Calu3 (cell line): ENCODE measurements at places on chromosomes 11 and 22.
A peak's percentile ranks its signal among the peaks of the same experiment; 100 is the strongest.

GRCh38 chr11:103910721-103911120, 125.7 kb upstream of the DDI1 start:
- no peak for DNase-seq

GRCh38 chr11:47532597-47533213, 20.2 kb downstream of the CELF1 start:
- no peak for DNase-seq

GRCh38 chr22:50316114-50317065, 8.9 kb upstream of the PLXNB2 start:
- no peak for DNase-seq

DNA sequence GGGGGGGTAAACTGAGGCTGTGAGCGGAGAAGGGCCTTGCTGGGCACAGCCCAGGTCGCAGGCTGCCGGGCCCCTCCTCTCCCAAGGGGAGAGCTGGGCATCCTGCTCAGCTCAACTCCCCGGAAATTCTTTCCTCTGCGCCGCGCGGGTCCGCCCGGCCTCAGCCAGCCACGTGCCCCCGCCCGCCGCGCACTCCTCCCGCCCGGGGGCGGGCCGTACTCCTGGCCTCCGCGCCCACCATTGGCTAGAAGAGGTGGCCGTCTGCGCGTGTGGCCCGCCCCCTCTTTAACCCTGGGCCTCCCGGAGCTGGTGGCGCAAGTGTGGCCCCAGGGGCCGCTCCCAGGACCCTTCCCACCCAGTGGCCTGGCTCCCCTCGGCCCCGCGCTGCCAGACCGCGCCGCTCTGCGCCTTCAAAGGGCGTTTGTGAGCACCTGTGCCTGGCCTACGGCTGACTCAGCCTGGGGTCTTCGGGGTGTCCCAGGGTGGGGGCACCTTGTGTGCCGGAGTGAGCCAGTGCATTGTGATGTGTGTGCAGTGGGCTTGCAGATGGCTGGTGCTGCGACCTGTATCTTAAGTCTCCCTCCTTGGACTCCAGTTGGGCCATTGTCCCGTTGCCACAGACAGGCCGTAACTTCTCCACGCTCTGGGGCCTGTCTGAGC, 2.0 kb downstream of the MRGPRF start:
- DNase-seq, result peak; percentile 86

GRCh38 chr11:111107501-111107900, 138.0 kb upstream of the POU2AF2 start:
- DNase-seq, result no peak

DNA sequence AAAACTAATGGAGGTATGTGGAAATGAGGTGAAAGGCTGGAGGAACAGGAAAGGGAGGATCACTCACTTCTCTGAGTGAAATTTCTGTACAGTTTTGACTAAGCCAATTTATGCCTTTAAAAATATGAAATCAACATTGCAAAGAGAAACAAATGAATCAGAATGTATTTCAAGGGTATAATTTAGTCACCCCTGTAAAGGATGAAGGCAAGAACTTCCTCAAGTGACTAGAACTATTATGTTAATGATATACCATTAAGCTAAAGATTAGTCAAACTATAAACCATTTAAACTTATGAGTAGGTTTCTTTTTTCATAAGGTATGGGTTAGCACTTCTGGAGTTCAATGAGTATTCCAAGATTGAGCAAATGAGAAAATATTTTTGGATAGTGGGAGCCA, 184.5 kb upstream of the CHORDC1 start:
- no peak for DNase-seq

DNA sequence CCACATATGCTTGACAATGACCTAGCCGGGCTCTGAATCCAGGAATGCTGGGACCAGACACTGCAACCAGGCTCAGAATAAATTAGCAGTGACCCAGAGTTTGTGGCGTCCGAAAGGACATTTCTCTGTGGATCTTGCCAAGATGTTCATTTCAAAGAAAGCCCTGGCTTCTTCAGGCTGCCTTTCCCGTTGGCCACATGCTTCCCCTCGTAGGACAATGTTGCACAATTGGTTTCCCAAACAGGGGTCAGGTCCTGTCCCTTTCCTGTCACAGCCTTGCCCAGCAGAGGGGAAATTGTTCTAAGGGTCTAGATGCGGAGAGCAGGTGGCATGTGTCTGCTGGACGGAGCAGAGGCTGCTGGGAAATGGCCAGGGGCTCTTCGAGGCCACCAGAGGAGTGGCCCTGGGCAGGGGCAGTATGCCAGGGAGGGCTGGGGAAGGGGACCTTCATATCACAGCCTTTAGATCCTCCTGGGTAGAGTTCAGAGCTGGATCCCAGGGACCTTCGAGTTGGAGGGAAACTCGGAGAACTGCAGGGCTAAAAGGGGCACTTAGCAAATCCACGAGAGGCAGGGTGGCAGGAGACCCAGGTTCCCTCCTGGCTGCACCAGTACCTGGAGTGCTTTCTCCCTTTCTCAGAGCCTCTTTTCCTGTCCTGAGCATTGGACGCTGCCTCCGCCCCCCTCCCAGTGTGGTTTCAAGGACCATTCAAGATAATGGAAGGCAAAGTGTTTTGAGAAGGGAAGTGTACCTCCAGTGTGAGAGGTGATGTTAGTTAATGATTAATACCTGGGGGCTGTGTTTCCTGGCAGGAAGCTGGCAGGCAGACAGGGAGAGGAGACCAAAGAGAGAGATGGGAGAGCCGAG, 42.3 kb downstream of the C11orf96 start:
- DNase-seq, result peak; percentile 42

DNA sequence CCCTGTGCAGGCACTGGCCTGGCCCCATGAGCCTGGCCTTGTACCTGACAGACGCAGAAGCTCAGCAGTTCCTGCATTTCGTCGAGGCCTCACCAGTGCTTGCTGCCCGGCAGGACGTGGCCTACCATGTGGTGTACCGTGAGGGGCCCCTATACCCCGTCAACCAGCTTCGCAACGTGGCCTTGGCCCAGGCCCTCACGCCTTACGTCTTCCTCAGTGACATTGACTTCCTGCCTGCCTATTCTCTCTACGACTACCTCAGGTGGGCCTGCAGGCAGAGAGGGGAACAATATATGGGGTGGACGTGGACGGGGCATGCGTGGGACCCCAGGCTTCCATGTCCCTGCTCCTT, 4.9 kb downstream of the LARGE2 start:
- no peak for DNase-seq

GRCh38 chr22:22926370-22927195, 39.0 kb downstream of the IGLL5 start:
- DNase-seq, result no peak

GRCh38 chr22:39905687-39906086, 4.8 kb downstream of the GRAP2 start:
- no peak for DNase-seq

DNA sequence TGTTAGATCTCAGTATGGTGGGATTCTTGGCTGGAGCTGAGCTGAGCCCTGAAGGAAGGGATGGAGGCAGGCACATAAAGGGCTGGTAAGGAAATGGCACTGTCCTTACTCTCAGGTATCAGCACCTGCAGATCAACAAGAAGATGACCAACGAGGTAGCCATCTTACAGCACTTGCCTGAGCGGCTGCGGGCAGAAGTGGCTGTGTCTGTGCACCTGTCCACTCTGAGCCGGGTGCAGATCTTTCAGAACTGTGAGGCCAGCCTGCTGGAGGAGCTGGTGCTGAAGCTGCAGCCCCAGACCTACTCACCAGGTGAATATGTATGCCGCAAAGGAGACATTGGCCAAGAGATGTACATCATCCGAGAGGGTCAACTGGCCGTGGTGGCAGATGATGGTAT, 2.4 kb downstream of the CNGA4 start:
- DNase-seq, result no peak

GRCh38 chr11:68032003-68032402, 1.5 kb downstream of the NDUFS8 start:
- no peak for DNase-seq

DNA sequence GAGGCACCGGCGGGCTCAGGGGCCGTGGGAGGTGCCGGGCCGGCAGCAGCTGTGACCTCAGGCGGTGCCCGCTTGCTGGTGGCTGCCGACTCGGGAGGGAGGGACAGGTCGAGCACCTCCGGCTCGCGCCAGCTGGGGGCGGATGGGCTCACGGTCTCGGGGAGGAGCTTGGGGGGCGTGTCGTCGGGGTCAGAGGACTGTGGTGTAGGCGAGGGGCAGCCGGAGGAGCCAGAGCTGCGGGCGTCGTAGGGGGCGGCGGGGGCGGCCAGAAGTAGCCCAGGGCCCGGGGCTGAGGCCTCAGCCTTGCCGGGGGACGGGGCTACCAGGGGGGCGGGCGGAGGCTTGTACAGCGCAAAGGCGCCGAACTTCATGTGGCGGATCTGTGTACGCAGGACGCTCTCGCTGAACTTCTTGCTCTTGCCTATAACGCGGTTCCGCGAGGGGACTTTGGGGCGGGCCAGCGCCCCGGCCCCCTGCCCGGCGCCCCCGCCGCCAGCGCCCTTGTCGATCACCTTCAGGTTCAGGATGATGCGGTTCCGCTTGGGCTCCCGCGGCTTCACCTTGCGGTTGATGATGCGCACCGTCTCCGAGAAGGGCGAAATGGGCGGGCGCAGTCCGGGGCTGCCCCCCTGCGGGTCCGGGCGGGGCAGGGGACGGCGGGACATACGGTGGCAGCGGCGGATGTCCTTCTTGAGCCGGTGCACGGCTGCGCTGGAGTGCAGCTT, 5.5 kb downstream of the CBX6 start:
- DNase-seq, result no peak

- peak; percentile 47 for DNase-seq
These were observed 77.4 kb upstream of the WNT7B start for GRCh38 chr22:46054091-46055073.

DNA sequence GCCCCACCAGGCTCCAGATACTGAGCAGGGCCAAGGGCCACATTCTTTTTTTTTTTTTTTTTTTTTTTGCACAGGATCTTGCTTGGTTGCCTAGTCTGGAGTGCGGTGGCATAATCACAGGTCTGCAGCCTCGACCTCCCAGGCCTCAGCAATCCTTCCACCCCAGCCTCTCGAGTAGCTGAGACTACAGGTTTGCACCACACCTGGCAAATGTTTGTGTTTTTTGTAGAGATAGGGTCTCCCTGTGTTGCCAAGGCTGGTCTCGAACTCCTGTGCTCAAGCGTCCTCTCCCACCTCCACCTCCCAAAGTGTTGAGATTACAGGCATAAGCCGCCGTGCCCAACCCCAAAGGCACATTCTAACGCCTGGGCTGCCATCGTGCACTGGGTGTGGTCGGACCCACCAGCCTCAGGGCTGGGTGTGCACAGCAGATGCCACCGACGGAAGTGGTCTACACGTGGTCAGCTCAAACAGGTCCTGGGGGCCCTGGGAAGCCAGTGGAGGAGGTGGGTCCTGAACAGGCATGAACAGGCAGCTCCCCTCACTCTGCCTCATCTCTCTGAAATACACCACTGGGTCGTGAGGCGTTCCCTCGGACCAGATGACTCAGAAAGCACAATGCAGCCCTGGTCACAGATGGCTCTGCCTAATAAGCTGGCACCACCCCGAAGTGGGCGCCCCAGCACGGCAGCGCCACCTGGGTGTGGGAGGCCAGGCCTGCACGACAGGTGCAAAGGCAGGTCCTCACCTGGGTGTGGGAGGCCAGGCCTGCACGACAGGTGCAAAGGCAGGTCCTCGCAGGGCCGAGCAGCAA, 5.1 kb upstream of the B4GALNT4 start:
- peak; percentile 75 for DNase-seq

DNA sequence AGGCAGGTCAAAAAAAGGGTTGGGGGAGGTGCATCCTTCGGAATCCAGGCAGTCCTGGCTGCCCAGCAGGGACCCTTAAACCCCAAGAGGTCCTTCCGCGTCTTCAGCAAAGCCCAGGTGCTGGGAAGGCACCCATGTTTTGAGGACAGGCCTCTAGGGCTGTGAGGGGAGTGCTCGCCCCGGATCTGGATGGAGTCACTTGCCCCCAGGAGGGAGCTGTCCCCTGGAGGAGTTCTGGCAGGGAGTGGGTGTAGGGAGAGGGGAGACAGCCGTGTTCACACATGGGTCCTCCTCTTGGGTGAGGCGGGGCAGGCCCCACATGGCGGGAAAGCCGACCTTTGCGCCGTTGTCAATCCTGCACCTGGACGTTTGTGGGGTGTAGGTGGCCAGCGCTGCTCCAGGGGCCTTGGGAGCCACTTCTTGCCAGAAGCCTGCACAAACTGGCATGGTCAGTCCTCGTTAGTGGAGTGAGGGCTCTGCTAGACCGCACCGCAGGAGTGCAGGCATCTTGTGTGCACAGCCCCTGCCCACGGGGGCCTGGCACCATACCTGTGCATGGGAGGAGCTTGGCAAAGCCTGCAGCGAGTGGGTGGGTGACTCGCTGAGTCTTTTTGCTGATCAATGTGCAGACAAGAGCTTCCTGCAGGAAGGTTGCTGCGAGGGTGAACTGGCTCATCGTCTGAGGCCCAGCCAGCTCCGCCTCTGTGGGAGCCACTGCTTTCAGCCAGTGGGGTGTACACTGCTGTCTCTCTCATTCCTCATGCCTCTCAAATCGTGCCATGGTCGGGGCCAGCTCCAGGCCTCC, 16.0 kb downstream of the PPIL2 start:
- no peak for DNase-seq

DNA sequence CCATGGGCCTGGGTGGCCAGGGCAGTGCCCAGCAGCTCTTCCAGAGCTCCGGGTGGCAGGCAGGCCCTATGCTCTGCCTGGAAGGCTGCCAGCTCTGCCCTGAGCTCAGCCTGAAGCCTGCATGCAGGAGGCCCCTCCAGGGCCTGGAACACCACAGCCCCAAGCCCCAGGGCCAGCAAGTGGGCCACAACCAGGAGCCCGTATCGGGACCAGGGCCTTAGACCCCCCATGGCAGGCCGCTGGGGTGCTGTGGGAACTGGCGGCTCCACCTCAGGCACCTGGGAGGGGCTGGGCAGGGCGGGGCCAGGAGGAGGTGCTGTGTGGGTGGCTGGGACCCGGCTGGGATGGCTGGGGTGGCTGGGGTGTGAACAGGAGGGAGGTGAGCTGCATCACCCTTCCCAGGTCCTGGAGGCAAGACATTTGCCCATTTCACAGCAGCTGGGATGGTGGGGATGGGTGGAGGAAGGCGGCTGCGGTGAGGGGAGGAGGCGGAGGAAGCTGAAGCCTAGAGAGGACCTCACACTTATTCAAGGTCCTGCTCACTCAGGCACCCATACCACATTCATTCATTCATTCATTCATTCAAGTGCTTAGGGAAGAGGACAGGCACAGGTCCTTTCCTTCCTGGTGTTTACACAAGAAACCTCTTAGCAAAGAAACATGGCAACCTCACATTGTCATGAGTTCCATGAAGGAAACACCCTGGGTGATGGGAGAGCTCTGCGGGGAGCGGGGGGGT, at the start of gene KCNK7:
Gene KCNK7, minus strand, starts transcription at position 258 of the 739 bp plus-strand sequence. Its CDS starts 28 bp downstream, at position 230.
- no peak for DNase-seq

GRCh38 chr22:35981900-35982299, 46.7 kb downstream of the RBFOX2 start:
- no peak for DNase-seq

GRCh38 chr11:95419915-95420314, 188.9 kb upstream of the SESN3 start:
- no peak for DNase-seq
